ENCODE measurements at places on chromosomes 11 and 22.

- no peak for DNase-seq
Observed at GRCh38 chr22:48900626-48901025, 927.0 kb downstream of the BRD1 start.

- DNase-seq, result no peak
Observed at GRCh38 chr11:78834886-78835285, 260.2 kb upstream of the NARS2 start.

- peak; percentile 11 for DNase-seq
Observed at GRCh38 chr11:32290783-32291182, 144.6 kb downstream of the WT1 start.

DNA sequence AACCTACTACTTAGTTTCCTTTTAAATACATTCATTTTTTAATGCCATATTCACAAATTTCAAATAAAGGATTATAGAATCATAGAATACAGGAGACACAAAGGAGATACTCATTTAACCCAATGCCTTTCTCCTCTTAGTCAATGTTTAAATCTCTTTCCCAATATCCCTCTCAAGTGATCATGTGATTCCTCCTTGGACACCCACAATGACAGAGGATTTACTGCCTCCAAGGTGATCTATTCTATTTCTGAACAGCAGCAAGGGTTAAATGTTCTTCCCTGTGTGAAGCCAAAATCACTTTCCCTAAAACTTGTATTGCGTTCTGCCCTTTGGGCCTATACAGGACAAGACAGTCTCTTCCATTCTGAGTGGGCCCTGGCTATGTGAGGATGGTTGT is 73.3 kb upstream of the PICALM start:
- DNase-seq, result no peak

GRCh38 chr22:43126501-43127165 is 16.1 kb downstream of the BIK start:
- DNase-seq, result no peak

DNA sequence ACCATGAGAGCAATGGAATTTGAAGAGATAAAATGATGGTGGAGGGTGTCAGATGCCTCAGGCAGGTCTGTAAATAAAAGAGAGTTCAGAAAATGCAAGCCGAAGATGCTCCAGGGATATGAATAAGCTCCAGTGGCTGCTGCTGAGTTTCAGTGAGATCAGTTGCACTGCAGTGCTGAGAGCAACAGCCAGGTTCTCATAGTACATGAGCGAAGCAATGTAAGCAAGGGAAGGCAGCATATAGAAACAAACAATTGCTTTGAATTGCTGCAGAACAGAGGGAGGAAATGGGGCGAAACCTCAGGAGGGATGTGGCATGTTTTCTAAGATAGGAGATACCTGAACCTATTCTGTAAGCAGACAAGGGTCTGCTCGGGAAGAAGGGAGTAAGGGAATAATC is 369.5 kb downstream of the AASDHPPT start:
- no peak for DNase-seq

DNA sequence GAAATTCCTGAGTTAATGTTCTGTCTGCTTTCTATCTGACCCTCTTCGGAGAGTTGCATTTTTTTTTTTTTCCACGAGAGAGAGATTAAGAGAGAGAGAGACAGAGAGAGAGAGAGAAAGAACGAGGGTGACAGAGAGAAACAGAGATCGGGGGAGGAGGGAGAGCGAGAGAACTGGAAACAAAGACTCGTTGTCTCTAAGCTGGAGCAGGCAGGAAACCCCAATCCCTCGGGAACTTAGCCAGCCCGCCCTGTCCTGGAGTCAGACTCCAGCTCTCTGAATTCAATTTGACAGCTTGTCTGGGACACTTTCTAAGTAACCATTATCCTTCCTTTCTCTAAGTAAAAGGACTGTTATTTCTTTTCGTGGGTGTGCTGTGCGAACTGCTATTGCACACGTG is 76.9 kb downstream of the KCNJ1 start:
- peak; percentile 38 for DNase-seq

GRCh38 chr11:92397221-92397755 is 172.7 kb downstream of the FAT3 start:
- DNase-seq, result no peak

DNA sequence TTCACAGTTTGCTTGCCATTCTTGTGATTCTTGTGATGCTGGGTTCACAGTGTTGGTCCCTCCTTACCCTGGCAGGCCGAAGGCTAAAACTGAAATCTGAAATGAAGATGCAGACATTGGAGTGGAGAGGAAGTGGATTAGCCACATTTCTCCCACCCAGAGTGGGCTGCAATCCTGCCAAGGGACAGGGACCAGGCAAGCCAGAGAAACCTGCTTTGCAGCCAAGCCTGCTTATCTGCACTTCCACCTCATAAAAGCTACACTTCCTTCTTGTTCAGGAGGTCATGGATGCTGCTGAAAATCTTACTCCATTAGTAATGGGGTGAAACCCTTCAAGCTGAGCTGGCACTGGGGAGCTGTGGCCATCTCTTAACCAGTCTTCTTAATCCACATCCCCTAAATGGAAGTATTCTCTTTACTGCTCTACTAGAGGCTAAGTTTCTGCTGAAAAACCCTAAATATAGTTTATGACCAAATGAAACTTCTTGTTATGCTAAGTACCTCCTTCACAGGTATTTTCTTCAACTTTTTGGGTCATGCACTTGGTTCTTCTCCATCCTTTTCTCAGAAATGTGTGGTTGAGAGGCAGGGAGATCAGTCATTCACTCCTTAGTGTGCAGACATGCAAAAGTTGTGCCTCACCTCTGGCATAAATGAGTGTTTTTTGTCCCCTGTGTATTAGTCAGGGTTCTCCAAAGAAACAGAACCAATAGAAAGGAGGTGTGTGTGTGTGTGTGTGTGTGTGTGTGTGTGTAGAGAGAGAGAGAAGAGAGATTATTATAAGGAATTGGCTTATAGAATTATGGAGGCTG is 133.9 kb upstream of the BMAL1 start:
- no peak for DNase-seq

DNA sequence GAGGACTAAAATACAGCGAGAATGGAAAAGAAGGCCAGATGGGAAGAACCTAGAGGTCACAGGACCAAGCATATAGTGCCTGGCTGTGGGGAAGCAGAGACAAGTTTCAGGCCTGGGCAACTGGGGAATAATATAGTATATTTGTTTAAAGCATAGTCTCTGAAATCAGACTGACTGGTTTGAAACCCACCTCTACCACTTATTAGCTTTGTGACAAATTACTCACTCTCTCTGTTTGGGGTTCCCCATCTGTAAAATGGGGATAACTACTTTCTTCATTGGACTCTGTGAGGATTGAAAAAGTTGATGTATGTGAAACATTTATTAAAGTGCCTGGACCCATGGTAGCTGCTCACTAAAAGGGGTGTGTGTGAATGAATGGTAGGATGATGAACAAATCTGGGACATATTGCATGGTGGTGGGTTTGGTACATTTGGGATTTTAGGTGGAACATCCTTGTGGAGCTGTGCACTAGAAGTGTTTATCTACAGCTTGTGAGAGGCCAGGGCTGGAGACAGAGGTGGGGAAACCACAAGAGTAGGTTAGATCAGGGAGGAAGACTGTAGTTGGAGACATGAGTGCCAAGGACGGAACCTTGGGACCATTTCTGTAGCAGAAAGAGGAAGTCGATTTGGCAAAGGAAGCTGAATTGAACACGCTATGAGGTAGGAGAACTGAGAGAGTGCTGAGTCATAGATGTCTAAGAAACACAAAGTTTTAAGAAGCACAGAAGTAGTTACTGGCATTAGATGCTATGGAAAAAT is 52.6 kb downstream of the SWAP70 start:
- DNase-seq, result no peak

- DNase-seq, result no peak
Observed at GRCh38 chr11:19978668-19979518, 181.4 kb downstream of the DBX1 start.

DNA sequence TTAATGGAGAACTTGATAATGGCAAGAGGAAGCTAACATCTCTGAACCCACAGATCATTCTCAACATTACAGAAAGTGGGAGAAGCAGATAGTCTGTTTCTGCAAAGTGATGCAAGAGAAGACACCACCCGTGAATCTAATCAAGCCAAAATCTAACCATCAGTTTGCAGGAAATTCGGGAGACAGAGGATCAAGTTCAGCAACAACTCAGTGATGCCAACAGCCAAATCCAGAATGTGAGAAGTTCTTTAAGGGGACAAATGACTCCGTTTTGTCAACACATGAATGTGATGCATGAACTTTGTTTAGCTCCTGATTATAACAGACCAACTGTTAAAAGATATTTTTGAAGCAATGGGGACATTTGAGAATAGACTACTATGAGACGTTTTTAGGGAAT is 95.2 kb upstream of the LDLRAD3 start:
- DNase-seq, result no peak

DNA sequence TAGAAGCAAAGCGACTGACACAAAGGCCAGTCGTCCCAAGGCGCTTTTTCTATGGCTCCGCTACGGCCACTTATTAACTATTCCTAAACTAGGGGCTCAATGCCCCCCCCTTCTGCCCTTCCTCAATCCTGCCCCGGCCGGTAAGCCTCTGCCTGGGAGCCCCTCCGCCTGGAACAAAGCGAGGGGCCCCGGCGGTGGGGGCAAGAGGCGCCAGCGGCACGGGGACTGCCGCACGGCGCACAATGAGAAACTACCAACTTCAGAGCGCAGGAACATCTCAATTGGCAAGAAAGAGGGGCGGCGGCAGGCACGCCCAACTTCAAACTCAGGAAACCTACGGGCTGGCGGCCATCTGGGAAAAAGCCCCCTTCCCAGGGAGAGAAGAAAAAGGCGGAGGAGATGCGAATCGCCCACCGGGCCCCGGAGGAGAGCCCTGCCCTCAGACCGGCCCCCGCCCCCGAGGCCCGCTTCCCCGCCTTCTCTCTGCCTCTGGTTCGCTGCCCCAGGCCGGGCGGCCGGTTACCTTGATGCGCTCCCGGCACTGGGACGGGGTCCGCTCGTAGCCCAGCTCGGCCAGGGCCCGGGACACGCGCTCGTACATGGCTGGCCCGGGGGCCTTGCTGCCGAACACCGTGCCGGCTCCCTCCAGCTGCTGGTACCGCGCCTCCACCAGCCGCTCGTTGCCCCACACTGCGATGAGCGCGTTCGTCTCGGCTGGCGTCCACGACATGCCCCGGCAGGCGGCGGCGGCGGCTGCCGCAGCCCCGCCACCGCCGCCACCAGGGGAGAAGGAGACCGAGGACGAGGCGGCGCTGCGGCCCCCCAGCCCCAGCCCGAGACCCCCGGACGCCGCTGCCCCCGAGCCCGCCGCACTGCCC is 619 bp downstream of the MSANTD2 start:
- DNase-seq, result peak; percentile 34

GRCh38 chr11:1882265-1883238 is 9.1 kb downstream of the PRR33 start:
- peak; percentile 86 for DNase-seq

DNA sequence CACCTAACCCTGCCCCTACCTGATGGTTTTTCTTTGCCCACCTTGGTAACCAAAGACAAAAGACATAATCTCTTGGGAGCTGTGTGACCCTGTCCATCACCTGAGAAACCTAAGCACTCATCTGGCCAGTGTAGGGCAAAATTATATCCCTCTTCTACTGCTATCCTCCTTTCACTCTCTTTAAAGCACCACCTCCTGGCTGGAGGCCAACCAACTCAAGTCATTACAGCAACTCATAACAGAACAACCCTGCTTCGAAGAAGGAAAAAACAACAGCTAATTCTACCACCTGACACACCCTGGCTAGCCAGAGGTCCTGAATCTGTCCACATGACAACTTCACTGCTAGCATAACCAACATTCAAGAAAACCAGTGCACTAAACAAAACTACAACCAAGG is 45.5 kb downstream of the GAS2 start:
- no peak for DNase-seq
